Stimulated activated CD4-positive, alpha-beta T cell treated with anti-CD3 and anti-CD28 coated beads, Interleukin-15, amount 100 ng/mL, for 48 hours (primary cell): ENCODE measurements at places on chromosomes 2 and 18.

- no peak for DNase-seq
These were observed 47.4 kb upstream of the EMILIN2 start for GRCh38 chr18:2799369-2799768.

- DNase-seq, result no peak
These were observed 52.8 kb downstream of the RPL37A start for GRCh38 chr2:216551234-216552068.

GRCh38 chr2:49982871-49983270 is 828.6 kb upstream of the FSHR start:
- DNase-seq, result no peak

- no peak for DNase-seq
These were observed 282.0 kb upstream of the REV1 start for GRCh38 chr2:99771681-99772333.

DNA sequence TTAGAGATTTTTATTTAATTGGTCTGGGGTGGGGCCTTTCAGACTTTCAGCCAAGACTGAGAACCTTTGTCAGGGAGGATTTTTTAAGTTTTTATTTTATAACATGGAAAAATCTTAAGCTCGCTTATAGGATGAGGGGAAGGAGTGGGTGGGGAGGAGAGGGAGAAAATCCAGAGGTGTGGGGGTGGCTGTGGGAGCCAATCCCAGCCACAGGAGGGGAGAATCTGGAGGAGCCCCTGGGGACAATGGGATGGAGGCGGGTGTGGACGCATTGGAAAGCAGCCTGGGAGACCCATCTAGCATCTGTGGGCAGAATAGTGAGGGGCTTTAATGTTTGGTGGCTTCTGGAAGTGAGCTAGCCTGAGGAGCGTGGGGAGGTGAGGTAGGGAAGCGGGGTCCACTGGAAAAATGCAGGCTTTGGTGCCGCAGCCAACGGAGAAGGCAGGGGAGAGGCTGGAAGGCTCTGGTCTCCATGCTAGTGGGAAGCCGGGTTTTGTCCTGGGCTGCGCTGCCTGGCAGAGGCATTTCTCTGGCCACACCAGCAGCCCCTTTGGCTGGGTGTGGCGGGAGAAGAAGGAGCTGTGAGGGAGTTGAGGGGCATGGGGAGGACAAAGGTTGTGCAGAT is 11.5 kb upstream of the INPP5D start:
- DNase-seq, result no peak

- DNase-seq, result no peak
These were observed 852.6 kb downstream of the DPP10 start for GRCh38 chr2:115294999-115295398.

GRCh38 chr2:148764815-148765214 is 110.2 kb upstream of the KIF5C start:
- no peak for DNase-seq

DNA sequence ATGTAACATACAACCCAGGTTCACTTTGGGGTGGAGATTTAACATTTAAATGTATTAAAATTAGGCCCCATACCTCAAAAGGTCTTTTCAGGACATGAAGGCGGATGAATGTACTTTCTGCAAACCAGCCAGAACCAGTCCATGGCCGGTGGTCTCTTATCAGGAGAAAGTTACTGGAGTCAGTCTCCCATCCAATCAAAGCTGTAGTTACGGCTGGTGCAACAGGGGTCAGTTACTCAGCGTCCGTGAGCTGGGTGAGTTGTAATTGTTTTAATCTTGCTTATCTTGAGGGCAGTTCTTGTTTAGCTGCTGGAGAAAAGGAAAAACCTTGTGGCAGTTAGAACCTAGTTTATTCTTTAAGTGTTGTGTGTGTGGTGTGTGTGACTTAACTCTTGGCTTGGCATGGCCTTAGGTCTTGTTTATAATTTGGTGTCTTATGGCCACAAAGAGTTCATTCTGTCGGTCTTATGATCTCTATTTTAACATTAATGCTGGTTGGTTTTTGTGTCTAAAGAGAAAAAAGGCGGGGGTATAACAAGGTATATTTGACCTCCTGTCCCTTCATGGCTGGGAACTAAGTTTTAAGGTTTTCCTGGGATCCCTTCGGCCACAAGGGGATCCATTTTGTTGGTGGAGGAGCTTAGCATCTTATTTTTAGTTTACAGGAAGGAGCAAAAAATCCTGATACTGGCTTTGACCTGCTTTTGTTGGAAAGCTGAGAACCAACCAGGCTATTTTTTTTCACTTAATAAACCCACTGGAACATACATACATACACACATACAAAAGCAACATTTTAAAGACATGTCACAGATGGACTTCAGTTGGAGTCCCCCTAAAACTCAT is 143.5 kb upstream of the NCK2 start:
- no peak for DNase-seq

- no peak for DNase-seq
These were observed 197.5 kb upstream of the NRP2 start for GRCh38 chr2:205484764-205485163.

GRCh38 chr2:74646201-74646600 is 1.9 kb downstream of the M1AP start:
- no peak for DNase-seq

DNA sequence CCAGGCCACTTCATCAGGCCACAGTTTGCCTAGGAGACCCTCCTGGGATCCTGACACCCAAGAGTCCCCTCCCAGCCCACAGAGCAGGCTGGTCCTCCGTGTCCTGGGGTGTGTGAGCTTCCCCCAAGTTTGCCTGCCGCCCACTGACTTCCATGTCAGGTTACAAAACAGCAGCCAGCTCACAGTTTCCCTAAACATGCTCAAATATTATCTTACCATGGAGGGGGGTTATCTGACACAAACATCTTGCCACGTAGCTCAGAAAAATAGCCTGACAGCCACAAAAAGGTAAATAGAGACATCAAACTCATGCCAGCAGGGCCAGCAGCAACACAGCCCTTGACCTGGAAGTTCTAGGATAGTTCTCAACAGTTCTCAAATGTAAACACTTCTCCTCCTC is 346.5 kb downstream of the TNS1 start:
- DNase-seq, result no peak

DNA sequence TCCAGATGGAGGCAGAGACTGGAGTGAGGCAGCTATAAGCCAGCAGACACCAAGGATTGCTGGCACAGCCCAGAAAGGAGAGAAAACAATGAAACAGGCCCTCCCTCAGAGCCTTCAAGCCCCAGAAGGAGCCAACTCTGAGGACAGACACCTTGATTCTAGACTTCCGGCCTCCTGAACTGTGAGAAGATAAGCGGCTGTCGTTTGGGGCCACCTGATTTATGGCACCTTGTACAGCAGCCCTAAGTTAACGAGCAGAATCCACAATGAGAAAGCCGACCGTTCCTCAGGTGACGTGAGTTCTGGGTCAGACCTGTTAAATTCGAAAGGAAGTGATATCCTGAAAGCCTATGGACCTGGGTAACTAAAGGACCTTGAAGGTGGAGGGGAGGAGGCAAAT is 7.3 kb upstream of the CNDP2 start:
- no peak for DNase-seq

GRCh38 chr2:64787698-64788097 is 134.0 kb upstream of the SERTAD2 start:
- DNase-seq, result no peak

GRCh38 chr2:69138793-69139459 is 125.9 kb downstream of the ANTXR1 start:
- no peak for DNase-seq

DNA sequence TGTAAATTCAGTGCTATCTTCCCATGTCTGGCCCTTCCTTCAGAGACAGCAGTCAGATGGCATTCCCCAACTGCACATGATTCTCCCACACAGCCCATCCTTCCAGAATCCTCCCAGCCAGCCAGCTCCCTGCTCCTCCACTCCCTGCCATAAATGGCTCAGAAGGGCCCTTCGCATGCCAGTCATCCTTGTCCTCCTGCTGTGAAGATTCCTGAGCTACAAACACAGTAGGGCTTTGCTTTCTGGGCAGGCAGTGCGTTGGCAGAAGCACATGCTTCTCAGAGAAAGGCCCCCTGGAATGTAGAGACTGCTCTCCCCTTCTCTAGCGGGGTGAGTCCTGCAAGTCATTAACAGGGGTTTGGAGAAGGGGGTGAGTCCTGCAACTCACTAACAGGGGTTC is 71.9 kb downstream of the TEX51 start:
- DNase-seq, result no peak

DNA sequence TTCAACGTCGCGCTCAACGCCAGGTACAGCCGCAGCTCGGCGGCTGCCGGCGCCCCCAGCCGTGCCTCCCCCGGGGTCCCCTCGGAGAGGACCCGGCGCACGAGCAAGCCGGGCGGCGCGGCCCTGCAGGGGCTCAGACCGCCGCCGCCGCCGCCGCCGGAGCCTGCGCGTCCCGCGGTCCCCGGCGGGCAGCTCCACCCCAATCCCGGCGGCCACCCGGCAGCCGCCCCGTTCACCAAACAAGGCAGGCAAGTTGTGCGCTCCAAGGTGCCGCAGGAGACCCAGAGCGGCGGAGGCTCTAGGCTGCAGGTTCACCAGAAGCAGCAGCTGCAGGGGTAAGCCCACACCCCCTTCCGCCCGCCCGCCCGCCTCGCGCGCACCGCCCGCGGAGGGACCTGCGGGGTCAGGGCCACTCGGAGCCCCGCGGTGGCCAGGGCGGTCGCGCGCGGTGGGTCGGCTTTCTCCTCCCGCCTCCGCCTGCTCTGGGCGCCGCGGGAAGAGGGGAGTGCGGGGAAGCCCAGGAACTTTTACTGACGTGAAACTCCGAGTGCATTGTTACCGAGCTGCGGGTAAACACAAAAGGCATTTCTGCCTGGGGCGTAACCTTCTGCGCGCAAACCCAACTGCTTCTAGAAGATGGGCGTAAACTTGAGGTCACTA is 861 bp downstream of the LTBP1 start:
- no peak for DNase-seq

GRCh38 chr2:72204786-72205503 is 57.3 kb upstream of the CYP26B1 start:
- no peak for DNase-seq

DNA sequence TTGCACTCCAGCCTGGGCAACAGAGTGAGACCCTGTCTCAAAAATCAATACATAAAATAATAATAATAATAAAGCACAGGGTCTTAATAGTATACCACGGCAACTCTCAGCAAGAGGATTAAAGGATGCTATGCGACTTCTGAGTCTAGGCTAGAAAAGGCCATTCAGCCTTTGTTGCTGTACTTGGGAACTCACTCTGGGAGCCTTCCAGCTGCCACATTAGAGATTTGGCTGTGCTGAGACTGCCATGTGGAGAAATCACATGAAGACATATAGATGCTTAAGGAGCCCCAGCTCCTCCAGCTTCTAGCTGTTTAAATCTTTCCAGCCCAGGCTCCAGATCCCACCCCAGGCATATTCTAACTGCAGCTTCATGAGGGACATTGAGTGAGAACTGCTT is 8.2 kb upstream of the TANC1 start:
- DNase-seq, result no peak

- no peak for DNase-seq
These were observed 337.0 kb upstream of the ZNF804A start for GRCh38 chr2:184261331-184261730.

GRCh38 chr2:142140434-142140845 is 9.6 kb upstream of the LRP1B start:
- no peak for DNase-seq

DNA sequence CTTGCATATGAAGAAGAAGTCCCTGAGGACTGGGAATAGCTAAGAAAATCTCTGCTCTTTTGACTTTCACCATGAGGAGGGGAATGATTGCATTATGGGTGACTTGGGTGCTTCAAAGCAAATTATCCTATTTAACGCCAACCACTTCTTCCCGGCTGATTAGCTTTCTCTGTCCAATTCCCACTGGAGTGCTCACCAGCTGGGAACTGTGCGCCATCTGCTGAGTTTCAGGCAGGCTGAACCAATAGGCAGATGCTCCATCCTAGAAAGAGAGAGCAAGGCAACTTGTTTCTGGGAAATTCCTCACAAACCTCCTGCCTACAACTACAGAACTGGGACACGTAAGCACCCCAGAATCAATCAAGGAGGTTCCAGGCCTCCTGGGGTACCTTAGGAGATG is 49.4 kb downstream of the POLE4 start:
- no peak for DNase-seq

DNA sequence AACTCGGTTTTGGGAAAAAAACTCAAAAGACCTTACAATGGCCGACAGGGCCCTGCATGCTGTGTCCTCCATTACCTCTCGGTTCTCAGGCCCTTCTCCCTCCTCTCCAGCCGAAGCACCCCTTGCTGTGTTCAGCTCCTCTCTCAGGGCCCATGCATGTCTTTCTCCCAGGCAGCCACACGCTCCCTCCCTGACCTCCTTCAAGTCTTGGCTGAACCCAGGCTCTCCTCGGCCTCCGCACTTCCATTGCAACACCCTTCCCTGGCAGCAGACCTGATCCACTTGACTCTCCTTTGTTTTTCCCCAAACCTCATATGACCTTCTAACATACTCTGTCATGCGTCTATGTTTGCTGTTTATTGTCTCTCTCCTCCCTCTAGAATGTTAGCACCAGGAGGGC is 114.0 kb downstream of the CYP26B1 start:
- no peak for DNase-seq

- DNase-seq, result no peak
These were observed 21.9 kb upstream of the ICOS start for GRCh38 chr2:203914546-203915182.
